Hepatic stellate cell (primary cell): ENCODE measurements at places on chromosomes 12 and 14.
A peak's percentile ranks its signal among the peaks of the same experiment; 100 is the strongest.

DNA sequence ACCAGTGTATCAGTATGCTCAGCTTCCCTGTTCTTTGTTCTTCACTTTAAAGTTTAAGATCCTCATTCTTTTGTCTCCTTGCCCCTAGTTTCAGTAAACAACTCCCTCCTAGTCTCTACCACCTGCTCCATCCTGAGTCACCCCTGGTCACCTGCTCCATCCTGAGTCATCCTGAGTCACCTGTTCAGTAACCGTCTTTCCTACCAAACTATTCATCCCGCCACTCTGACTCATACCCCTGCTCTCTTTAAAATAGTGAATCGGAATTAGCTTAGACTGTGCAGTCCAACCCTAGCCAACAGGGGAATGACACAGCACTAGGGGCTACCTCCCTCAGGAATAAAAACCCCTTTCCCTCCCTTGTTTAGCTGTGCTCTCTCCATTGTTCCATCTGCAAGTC, 888.1 kb upstream of the MDGA2 start:
- no peak for DNase-seq

GRCh38 chr14:105260959-105261358, 12.6 kb downstream of the BTBD6 start:
- DNase-seq, result no peak

- DNase-seq, result peak; percentile 75
Measured at GRCh38 chr12:131831635-131832041, 3.4 kb downstream of the MMP17 start.

GRCh38 chr12:113073586-113073985, 17.1 kb downstream of the DTX1 start:
- DNase-seq, result no peak

GRCh38 chr12:5473783-5474116, 41.8 kb downstream of the NTF3 start:
- no peak for DNase-seq

GRCh38 chr14:90397425-90398314, 841 bp downstream of the CALM1 start:
- peak; percentile 68 for DNase-seq

DNA sequence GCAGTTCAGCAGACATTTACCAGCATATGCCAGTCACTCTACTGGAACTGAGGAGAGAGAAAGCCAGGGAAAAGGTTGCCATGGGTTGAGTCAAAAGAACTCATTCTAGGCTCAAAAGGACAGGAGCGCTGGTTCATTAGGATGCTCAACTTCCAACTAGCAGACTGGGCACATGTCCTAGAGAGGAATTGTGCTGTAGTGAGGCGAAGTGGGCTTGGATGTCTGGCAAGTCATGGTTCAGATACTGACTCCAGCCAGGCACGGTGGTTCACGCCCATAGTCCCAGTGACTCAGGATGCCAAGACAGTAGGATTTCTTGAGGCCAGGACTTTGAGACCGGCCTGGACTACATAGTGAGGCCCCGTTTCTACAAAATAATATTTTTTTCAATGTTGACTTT, 281.5 kb downstream of the CACNA1C start:
- DNase-seq, result no peak
